Endothelial cell (in vitro differentiated cells): ENCODE measurements at places on chromosomes 12 and 14.

- no peak for DNase-seq
Observed at GRCh38 chr12:40684986-40685385, 7.3 kb upstream of the CNTN1 start.

GRCh38 chr14:67485501-67486095 lies 2.9 kb downstream of the TMEM229B start:
- DNase-seq, result peak; percentile 16

DNA sequence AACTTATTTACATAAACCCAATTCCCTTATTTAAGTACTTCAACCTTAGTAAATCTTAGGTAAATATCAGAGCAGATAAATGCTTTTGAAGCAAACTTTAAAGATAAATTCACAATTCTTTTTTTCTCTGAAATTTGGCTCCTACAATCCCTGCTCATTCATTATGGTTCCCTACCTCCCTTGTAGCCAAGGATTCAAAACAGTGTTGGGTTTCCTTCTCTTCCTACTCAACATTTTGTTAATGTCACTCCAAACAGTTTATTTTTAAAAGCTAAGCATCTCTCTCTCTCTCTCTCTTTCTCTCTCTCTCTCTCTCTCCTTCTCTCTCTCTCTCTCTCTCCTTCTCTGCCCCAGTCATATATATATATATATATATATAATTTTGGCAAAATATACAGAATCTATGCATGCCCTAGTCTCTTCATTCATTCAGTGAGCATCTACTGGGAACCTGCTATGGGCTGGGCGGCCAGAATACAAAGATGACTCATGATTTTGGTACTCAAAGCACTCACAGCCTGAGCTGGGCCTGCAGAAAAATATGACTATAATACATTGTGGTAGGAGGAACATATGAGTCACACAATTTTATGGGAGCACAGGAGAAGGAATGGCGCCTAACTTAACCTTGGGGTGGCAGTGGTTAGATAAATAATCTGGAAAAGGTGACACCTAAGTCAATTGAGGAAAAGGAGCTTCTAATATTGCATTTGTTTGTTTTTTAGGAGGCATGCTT lies 123.7 kb upstream of the DHRS4 start:
- DNase-seq, result no peak

DNA sequence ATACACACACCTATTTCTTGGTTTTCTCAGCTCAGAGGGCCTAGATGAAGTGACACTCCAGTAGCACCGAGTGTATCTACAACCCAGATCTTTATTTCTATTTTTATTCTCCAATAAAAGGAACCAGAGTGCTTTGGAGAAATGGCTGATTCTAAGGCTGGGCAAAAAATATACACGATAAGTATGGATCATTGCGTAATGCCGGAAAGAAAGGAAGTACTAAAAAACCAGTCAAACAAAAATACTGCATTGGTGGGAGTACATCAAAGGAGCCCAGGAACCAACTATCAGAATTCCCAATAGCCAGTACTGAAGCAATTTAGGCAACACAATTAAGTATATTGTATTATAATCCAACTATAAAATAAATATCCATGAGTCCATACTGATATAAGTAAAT lies 400.9 kb upstream of the CCDC196 start:
- no peak for DNase-seq

GRCh38 chr12:86683568-86684304 lies 427.5 kb upstream of the MGAT4C start:
- no peak for DNase-seq

DNA sequence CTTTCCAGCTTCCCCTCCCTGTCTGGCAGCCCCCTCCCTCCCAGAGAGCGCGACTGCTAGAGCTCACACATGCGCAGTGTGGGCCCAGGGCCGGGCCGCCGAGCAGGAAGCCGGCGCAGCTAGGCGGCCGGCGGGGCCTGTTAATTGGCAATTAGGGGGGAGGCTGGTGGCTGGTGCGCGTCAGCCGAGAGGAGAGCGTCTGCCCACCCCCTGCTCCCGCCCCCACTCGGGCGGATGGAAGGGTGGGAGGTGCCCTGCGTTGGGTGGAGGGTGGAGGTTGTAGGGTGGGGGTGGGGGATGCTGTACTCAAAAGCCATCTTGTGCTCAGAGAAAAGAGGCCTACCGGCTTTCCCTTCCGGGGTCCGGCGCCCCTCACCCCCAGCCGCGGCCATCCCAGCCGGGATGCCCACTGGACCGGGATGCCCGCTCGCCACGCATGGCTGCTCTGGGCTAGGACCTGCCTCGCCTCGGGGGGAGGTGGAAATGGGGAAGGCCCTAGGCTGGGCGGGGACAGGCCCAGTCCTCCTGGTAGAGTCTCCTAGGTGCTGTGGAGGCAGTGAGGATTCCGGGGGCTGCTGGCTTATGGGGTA lies 9.2 kb downstream of the HOXC8 start:
- peak; percentile 66 for DNase-seq

GRCh38 chr12:123948796-123949769 lies 23.5 kb downstream of the CCDC92 start:
- DNase-seq, result no peak

GRCh38 chr12:80107221-80107620 lies 7.9 kb downstream of the OTOGL start:
- DNase-seq, result no peak

- no peak for DNase-seq
Observed at GRCh38 chr14:71400871-71401321, 493.6 kb downstream of the PCNX1 start.

DNA sequence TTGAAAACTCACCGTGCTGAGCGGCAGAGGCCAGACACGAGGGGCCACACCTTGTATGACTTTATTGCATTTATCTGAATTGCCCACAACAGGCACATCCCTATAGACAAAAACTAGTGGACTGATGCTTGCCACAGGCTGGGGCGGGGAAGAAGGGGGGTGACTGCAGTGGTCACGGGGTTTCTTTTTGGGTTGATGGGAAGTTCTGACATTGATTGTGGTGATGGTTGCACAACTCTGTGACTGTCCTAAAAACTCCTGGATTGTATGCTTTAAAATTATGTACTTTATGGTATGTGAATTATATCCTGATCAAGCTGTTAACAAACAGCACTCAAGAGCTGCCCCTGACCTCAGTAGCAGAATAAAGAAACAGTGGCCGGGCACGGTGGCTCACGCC lies 25.7 kb downstream of the DHX37 start:
- DNase-seq, result no peak
